ENCODE measurements at places on chromosomes 13 and 19.

- no peak for DNase-seq
These were observed 14.2 kb downstream of the EFNB2 start for GRCh38 chr13:106521095-106521799.

DNA sequence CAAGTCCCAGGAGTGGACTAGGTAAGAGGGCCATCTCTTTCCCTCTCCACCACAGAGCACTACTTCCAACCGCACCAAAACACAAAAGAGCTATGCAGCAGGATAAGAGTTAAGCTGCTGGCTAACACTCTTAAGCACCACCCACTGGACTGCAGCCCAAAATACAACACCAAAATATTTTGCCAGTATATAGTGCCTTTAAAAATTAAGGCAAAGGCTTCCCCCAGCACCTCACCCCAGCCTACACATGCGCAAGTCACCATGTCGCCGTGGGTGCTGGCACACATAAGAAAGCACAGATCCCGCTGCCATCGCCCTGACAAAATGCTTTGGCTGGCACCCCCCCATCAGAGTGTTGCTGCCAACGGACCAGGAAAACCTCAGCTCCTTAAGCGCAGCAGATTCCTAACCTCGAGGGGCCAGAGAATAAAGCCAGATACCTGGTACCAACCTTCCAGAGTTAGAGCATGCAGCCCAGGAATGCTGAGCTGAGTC is 608.3 kb downstream of the PCDH17 start:
- no peak for DNase-seq

DNA sequence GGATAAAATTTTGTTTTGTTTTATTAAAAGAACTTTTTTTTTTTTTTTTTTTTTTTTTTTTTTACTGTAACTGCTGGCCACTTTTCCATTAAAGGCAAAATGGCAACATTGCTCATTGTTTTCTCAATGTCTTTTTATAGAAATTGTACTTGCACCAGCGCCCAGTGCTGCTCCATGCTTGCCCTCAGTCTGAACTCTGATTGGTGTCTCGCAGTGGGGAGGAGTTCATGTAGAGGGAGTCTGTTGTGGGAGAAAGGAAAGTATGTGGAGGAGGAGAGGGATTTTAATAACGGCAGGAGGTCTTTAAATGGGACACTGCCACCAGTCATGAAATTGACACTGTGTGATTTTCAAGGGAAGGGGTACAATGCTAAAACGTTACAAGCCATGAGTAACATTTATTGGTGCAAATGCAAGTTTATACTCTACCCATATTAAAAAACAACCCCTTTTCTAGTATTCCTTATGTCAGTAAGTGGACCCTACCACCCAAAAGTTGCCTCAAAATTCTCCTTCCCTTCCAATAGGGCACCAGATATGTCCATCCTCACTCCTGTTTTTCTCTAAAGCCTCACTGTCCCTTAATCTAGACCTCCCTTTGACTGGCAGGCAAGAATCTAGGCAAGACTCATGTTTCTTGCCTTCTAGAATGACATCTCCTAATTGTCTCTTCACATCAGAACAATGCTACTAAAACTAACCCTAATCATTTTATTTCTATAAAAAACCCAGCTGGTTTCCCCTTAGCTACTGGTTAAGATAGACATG is 3.2 kb downstream of the RASL11A start:
- no peak for DNase-seq

DNA sequence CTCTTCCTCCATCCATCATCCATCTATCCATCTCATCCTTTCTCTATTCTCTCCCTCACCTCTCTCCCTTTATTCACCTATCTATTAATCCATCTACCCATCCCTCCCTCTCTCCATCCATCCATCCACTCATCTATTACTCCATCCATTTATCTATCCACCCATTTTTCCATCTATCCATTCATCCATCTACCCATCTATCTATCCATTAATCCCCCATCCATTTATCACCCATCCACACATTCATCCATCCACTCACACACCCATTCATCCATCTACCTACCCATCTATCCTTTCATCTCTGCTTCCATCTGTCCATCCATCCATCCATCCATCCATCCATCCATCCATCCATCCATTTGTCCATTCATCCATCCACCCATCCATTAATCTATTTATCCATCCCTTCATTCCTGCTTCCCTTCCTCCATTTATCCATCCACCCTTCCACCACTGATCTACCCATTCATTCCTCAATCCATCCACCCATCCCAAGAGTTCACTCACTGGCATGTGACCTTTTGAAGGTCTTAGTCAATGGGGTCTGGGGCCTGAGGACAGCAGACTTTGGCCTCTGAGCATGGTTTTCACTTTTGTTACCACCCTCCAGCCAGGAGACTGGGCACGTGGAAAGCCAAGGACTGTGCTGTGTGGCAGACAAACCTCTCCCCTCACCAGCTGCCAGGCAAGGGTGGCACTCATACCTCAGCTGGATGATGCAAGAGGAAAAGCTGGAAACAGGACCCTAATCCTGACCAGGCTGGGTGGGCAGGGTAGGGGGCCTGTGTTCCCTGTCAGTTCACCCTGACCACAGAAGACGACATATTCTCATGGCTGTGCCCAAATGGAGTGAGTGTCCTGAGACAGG is 126.7 kb downstream of the URI1 start:
- no peak for DNase-seq

DNA sequence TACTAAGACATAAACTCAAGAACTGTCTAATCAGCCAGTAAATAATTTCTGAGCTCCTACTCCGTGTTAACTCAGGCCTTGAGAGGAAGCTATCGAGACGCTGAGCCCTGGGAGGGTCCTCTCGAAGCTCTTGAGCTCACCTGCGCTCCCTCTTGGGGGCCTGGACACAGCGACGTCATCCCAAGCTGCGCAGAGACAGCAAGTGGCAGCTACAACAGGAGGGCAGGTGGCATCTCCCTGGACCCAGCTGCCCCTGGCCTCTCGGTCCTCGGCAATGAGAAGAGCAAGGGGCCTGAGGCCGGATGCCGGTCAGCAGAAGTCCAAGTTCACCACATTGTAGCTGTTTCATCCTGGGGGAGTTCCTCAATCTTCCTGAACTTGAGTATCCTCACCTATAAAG is 30.5 kb upstream of the TUBGCP3 start:
- no peak for DNase-seq

GRCh38 chr19:41027273-41027967 is 36.3 kb downstream of the CYP2B6 start:
- no peak for DNase-seq

DNA sequence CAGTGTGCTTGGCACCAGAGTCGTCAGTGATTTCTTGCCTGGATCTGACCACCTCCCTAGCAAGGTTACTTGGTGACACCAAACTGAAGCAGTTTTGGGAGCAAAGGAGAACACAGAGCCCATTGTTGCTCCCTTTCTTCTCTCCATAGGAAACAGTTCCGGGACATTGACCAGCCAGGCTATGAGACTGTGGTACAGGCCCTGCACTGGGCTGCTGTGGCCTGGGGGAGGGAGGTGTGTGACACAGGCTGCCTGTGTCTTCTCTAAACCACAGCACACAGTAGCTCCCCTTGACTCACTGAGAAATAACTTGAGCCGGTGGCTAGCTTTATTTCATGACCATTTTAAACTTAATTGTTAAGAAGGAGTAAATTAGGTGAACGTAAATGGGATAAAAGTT is 214.8 kb upstream of the UBL3 start:
- no peak for DNase-seq

- DNase-seq = no peak
These were observed 169.7 kb upstream of the MAB21L1 start for GRCh38 chr13:35646056-35646774.

DNA sequence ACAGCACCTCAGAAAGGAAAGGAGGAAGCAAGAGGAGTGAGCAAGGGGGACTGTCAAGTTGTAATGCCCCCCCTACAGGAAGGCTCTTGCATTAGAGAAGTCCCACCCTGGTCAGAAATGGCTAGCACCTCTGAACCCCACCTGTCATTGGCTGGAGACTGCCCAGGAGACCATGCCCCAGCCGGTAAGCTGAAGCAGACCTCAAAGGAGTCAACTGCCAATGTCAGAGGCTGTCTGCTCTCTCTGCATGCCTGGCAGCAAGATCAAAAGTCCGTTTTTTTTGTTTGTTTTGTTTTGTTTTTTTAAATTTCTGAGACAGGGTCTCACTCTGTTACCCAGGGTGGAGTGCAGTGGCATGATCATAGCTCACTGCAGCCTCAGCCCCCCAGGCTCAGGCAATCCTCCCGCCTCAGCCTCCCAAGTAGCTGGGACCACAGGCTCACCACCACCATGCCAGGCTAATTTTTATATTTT is 8.1 kb upstream of the BCL3 start:
- no peak for DNase-seq

- DNase-seq = no peak
These were observed 328.6 kb downstream of the SLITRK5 start for GRCh38 chr13:87999788-88000187.

DNA sequence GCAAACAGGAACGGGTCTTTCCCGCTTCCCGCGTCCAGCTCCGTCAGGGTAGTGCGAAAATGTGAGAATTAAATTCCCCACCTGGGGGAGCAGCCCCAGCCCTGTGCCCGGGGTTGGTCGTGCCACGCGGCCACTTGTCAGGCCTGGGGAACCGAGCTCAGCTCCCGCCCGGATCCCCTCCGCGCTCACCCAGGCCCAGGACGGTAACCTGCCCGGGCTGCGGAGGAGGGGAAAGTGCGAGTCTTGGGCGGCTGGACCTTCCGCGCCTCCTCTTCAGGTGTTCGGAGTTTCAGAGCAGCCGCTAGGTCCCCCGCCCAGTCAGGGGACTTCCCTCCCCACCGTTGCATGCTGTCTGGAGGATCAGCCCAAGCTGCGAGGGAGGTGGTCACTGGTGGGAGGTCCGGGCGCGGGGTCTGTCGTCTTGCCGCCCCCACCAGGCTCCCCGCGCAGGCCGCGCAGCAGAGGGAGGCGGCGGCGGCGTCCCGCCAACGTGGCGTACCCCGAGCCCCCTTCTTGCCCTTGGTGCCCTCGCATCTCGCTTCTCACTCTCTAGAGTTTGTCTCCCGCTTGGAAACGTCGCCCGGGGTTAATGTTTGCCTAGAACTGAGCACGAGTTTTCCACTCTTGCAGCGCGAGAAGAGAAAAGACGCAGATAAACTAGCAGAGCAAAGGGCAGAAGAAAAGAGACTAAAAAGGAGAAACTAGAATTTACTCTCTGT is 8.1 kb downstream of the URAD start:
- DNase-seq = no peak

DNA sequence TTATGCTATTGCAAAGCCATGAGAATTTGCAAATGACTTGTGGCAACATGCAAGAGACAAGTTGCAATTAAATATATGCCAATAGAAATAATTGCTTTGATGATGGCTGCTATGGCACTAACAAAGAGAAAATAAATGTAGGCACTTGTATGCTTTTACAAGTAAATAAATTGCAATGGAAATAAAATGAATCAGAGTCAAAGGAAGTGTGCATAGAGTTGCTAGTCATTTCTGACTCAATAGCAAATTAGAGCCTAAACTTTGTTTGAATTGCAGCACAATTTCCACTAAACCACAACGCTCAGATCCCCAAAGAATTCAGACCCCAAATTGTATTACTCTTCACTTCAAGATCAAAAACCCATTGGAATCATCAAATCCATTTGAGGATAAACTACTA is 792.1 kb upstream of the ARGLU1 start:
- no peak for DNase-seq

GRCh38 chr19:47156861-47157430 is 26.3 kb downstream of the SAE1 start:
- DNase-seq = no peak

GRCh38 chr13:97548138-97548537 is 114.2 kb downstream of the RAP2A start:
- no peak for DNase-seq

DNA sequence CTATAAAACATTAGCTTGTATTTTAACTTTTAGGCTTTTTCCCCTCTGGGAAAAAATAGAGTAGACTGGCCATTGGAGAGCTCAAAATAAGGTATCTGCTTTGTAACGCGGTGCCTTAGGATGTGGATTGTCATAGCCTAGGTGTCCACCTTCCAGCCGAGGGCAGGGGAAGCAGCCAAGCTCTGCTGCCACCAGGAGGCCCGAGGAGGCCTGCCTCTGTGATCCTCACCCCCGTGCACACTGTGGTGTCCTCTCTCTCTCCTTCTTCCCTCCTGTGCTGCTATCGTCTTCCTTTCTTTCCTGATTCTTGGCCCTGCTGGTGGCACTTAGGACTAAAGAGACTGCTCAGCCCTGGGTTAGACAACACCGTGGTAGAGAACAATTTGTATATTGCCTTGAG is 11.3 kb downstream of the HNRNPM start:
- no peak for DNase-seq

GRCh38 chr13:98584668-98585397 is 7.9 kb upstream of the STK24 start:
- no peak for DNase-seq

DNA sequence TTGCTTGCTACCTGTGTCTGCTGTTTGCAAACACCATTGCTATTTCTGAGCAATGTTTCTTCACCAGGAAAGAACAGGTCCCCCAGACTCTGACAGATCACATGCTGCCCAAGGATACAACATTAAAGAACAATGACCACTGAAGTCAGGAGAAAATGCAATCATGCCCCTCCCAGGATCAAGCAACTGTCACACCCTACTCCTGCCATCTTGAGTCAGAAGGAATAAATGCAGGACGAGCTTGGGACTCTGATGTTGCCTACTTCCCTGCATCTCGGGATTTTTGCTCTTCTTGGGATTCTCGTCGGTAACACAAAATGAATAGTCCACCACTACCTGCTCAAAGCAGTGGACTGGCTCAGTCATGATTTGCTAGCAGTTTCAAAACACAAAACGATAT is 490.6 kb downstream of the COG6 start:
- DNase-seq = no peak

GRCh38 chr19:1211494-1212234 is 6.1 kb downstream of the STK11 start:
- DNase-seq = no peak

DNA sequence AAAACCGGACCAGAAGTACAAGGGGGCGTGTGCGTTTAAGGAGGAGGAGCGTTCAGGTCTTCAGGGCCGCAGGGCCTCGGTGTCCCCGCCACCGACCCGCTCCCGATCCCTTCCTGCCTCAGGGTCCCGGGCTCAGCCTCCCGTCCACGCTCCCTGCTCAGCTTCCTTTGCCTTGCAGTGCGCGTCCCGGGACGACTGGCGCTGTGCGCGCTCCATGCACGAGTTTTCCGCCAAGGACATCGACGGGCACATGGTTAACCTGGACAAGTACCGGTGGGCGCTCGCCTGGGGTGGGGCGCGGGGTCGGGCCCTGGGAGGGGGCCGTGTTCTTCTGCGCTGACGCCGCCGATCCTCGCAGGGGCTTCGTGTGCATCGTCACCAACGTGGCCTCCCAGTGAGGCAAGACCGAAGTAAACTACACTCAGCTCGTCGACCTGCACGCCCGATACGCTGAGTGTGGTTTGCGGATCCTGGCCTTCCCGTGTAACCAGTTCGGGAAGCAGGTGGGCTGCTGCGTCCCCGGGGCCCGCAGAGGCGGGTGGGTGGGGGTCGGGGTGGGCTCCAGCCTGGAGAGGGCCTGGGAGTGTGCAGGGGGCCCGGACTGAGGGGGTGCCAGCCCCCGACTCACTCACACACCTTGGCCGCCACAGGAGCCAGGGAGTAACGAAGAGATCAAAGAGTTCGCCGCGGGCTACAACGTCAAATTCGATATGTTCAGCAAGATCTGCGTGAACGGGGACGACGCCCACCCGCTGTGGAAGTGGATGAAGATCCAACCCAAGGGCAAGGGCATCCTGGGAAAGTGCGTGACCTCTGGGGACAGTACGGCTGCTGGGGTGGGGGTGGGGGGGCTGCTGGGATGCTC is 1.4 kb downstream of the GPX4 start:
- no peak for DNase-seq

- no peak for DNase-seq
These were observed 8.1 kb upstream of the KLF12 start for GRCh38 chr13:74142257-74142656.

- DNase-seq = no peak
These were observed 117.1 kb upstream of the ZNF91 start for GRCh38 chr19:23512151-23512925.

- no peak for DNase-seq
These were observed 140.4 kb downstream of the PCDH20 start for GRCh38 chr13:61275251-61275650.

All from stimulated activated CD4-positive, alpha-beta T cell treated with anti-CD3 and anti-CD28 coated beads, Interleukin-4, amount 100 ng/mL, for 48 hours (primary cell).